ENCODE measurements at places on chromosomes 2 and 18.

DNA sequence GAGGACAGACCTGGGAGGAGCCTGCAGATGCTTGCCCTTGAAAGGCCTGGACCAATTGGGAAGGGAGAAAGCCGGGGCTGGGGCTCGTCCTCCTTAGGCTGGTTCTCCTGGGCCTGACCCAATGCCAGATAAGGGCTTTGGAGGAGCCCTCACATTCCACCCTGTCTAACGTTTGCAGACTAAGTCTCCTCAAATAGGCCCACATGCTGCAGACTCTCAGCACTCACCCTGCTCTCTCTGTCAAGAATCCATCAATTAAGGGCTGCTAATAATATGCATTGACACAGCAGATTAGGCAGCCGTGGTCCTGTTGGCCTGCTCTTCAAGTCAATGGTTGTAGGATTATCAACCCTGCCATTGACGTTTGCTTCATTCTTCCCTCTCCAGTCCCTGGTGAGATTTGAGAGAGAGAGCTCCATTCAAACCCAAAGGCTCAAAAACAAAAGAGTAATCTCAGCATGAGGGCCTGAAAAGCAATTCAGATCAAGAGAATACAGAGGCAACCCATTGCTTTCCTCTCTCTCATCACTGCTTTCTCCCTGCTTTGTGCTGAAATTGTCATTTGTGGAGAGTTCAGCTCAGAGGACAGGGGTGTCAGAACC lies 167.6 kb downstream of the INSIG2 start:
- no peak for DNase-seq

DNA sequence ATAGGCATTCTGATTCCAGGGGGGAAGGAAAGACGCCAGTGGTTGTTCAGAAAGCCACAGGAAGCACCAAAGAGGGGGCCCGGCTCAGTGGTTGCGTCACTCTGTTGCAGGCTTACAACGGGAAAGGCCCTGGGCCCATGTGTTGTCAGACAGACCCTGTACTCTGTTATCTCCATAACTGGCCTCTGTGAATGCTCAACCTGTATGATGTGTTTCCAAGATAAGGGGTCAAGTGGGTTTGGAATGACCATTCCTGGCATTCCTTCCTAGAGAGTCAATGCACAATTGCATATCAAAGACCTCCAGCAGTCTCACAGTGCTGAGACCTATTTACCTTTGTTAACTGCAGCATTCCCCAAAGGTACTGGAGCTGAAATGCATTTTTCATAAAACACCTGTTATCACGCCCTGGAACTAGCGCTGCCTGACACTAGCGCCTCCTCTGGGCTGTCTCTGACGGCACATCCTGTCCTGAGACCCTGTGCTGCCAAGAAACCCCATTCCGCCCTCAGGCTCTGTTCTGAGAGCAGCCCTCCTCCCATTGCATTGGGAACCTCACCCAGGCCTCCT lies 13.2 kb upstream of the LRRFIP1 start:
- peak; percentile 51 for DNase-seq

DNA sequence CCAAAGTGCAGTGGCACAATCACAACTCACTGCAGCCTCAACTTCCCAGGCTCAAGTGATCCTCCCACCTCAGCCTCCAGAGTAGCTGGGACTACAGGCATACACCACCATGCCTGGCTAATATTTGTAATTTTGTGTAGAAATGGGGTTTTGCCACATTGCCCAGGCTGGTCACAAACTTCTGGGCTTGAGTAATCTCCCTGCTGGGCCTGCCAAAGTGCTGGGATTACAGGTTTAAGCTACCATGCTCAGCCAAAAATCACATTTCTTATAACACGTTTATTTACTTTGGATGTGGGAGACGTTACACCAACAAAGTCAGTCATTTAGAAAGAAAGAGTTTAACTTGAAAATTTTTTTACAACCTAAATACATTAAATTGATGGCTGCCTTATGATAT lies 209.0 kb upstream of the VWC2L start:
- no peak for DNase-seq

- DNase-seq: no peak
These were observed 8.0 kb downstream of the PKDCC start for GRCh38 chr2:42055573-42056514.

DNA sequence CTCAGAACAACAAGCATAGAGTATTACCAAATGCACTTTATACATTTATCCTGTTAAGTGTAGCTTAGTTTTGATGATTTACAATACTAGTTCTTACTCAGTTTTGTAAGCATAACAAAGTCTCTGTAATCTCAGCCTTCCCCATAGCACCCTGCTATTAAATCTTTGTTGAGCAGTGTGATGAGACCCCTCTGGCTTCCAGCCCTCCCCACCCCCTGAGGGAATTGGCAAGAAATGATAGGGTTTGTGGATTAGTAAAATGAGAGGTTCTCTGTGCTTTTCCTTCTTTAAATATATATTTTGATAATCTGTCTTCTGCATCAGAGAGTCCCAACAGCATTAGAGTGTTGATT lies 37.2 kb downstream of the ZNF521 start:
- DNase-seq: no peak

GRCh38 chr18:41745166-41746049 lies 209.6 kb upstream of the PIK3C3 start:
- DNase-seq: peak; percentile 35

- no peak for DNase-seq
These were observed 240.7 kb downstream of the LPIN1 start for GRCh38 chr2:11987151-11987550.

- DNase-seq: no peak
These were observed 72.5 kb downstream of the MTCL1 start for GRCh38 chr18:8777846-8778245.

- DNase-seq: no peak
These were observed 250.9 kb downstream of the FBXO15 start for GRCh38 chr18:73896685-73897084.

DNA sequence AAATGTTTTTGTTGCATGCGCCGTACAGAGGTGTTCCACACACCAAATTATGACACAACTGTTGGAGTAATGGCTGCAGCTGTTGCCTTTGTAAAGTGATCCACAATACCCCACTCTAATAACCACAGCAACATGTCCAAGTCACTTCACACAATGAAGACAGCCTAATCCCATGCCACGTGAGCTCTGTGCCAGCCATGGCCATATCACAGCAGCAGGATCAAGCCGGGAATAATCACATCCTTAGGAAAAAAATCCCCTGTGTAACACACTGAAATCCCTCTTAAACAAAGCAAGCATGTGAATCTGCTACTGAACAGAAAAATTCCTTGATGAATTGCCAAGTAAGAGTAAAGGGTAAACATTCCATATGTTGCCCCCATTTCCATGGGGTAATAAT lies 179.5 kb upstream of the PARD3B start:
- no peak for DNase-seq

DNA sequence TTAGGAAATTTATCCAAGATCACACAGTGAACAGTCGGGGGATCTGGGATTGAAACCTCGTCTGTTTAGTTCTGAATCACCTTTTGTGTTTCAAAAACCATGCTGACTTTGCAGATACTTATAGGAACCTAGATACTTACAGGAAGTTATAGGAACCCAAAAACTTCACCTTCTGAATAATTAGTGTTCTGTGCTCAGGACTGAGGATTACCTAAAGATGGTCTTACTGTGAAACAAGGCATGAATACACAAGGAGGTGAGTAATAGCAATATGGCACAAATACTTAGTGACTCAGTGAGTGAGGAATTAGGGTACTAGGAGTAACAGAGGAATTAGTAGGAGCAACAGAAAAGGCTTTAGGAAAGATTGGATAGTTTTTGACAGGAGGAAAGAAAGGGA lies 145.5 kb downstream of the LRATD1 start:
- no peak for DNase-seq

DNA sequence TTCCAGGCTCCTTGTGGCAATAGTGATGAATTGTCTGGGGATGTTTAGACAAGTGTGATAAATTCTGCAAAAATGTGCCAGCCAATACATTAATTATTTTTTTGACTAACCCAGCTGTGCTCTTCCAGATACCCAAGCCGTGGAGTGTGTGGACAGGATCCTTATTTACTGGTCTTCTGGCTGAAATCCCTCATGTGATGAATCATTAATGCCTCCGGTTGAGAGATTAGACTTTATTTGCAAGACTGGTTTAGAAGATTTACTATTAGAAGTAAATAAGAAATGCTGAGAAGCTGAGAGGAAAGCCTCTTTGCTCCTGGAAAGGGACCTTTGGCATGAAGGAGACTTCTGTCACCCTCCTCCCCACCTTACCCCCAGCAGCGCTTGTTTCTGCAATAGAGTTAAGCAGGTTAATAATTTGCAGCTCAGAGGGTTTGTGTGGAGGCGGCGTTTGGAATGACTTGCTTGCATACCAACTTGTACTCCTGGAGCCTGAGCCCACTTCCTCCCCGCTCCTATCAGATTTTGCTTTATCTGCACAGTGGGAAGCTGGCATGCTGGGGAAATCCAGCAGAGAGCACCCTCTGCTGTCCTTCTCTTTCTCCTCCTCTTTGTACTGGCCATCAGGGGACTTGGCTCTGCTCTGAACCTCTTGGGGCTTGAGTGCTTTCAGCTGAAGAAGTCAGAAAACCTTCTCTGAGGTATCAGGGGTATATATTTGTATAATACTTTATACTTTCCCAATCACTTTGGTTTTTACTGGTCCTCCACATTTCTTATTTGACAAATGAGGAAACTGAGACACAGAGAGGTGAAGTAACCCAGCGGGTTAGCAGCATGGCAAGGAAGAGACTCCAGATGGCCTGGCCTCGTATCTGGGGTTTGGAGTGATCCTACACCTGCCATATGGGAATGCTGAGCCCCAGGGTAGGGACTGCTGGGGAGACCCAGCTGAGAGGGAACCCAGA lies 16.3 kb downstream of the SLC3A1 start:
- peak; percentile 5 for DNase-seq

DNA sequence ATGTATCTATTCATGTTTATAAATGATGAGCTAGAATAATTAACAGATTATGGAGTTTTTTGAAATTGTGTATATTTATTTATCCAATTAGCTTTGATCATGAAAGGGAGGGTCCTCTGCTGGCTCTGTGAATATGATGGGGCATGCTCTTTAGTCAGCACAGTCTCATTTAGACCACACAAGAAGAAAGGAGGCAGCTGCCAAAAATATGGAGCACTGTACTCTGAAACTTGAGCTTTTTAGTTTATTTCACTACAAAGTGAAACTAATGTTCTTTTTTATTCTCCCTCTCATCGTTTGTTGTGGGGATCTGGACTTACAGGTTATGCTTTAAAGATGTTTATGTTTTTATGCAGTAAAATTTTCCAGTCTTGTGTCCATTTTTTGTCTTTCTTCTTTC lies 266.9 kb upstream of the GULP1 start:
- DNase-seq: no peak

DNA sequence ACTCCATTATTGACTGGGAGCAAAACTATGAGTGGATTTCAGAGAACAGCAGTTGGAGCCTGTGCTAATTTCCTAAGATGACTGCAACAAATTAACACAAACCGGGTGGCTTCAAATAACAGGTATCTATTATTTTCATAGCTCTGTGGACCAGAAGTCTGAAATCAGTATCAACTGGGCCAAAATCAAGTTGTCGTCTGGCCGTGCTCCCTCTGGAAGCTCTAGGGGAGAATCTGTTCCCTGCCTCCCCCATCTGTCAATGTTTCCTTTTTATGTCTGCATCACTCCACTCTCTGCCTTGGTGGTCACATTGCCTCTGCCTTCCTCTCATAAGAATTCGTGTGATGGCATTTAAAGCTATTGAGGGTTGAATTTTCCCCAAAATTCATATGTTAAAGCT lies 269.8 kb downstream of the TMX3 start:
- no peak for DNase-seq

DNA sequence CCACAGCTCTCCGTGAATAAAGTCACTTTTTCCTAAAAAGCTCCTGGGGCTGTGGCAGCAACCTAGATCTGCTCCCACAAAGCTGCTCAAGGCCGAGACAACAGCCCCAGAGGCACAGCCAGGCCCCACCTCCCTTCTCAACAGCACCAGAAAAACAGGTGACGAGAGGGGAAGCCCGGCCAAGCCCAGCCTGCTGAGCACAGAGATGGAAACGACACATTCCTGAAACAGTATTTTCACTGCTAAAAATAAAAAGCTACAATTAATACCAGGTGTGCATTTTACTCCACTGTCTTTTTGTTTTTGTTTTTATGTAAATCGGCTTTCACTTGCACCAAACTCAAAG lies 199.3 kb downstream of the HDAC4 start:
- no peak for DNase-seq

- DNase-seq: no peak
These were observed 33.0 kb upstream of the PHLPP1 start for GRCh38 chr18:62682371-62682770.

DNA sequence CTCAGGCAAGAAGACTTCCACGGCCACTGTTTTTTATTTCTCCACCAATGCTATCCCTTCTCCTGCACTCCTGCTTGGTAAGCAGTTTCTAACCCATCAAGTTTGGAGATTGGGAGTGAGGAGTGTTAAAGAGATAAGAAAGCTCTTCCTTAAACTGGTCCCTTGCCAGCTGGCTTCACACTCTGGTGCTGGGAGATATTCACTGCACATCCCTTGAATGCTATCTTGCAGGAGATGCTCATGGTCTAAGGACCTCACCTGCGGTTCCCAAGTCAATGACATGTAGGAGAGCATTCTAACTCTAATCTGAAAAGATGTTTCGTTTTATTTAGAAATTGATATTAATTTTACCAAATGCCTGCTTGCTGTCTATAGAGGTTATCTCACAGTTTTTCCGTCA lies 28.2 kb upstream of the CYRIA start:
- no peak for DNase-seq

- no peak for DNase-seq
These were observed 8.0 kb downstream of the ATP8B1 start for GRCh38 chr18:57794951-57795728.

DNA sequence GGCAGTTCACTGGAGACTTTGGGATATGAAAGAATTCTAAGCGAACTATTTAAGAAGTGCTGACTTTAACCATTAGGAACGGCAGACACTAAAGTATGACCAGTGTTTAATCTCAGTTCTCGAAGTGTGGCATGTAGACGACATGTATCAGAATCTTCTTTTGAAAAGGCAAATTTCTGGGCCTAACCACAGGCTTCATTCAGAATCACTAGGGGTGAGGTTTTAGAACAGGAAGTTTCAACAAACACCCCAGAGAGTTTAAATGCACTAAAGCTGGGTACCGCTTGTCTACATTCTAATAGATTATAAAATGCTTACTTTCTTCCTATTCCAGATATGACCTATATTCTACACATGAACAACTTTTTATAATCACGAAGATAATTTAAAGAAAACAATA lies 180.3 kb downstream of the ANKRD44 start:
- DNase-seq: no peak

DNA sequence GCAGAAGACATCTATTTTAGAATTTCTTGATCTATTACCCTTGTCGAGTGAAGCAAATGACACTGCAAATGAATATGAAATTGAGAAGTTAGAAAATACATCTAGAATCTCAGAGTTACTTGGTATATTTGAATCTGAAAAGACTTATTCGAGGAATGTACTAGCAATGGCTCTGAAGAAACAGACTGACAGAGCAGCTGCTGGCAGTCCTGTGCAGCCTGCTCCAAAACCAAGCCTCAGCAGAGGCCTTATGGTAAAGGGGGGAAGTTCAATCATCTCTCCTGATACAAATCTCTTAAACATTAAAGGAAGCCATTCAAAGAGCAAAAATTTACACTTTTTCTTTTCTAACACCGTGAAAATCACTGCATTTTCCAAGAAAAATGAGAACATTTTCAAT lies 370.4 kb downstream of the XIRP2 start:
- DNase-seq: no peak

Data from activated CD8-positive, alpha-beta T cell treated with anti-CD3 and anti-CD28 coated beads for 36 hours (primary cell).